ENCODE measurements at places on chromosomes 3 and 15.

GRCh38 chr15:67133738-67134066 is 68.3 kb downstream of the SMAD3 start:
- no peak for DNase-seq

- no peak for DNase-seq
Measured at GRCh38 chr3:171169443-171169842, 142.9 kb upstream of the SLC2A2 start.

DNA sequence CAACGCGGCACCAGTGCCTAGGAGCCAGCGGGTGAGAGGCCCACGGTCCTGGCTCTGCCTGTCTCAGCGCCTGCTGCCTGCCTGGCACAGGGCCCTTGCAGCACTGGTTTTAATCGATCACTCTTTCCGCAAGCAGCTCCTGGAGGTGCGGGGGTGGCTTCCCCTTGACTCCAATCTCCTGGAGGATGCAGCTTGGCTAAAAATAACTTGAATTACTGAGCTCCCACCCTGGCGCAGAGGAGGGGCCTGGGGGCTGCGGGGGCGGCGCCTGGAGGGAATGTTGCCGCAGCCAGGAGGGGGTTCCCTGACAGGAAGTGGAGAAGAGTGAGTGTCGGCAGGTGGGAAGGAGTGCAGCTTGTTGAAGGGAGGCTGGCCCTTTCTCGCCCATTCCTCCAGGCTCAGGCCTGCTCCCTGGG is 9.9 kb upstream of the RPL29 start:
- no peak for DNase-seq

- no peak for DNase-seq
Measured at GRCh38 chr3:170539897-170540296, 46.0 kb downstream of the SLC7A14 start.

GRCh38 chr15:99120050-99120777 is 15.3 kb downstream of the SYNM start:
- no peak for DNase-seq
